GM13976 (cell line): ENCODE measurements at places on chromosomes 3 and 15.

- no peak for DNase-seq
These were observed 309.4 kb downstream of the PLCL2 start for GRCh38 chr3:17194116-17194515.

DNA sequence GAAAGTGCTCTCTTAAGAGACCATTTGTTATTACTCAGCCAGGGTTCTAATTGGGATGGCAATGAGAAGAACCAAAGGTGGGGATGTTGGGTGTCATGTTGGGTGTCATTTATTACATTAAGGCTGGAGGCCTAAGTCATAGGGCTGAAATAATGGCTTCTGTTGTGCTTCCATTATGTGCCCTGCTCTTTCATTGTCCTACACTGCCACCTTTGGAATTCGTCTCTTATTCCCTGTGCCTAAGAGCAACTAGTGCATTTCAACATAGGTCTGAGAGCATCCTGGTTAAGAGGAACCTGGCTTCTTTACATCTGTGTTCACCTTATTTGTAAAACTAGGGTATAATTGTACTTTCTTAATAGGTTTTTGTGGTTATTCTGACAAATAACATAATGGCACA is 32.2 kb downstream of the RIOX2 start:
- no peak for DNase-seq

- DNase-seq: no peak
These were observed 15.1 kb downstream of the PDZRN3 start for GRCh38 chr3:73609655-73610054.

- no peak for DNase-seq
These were observed 192.4 kb downstream of the ABHD5 start for GRCh38 chr3:43882976-43883680.

DNA sequence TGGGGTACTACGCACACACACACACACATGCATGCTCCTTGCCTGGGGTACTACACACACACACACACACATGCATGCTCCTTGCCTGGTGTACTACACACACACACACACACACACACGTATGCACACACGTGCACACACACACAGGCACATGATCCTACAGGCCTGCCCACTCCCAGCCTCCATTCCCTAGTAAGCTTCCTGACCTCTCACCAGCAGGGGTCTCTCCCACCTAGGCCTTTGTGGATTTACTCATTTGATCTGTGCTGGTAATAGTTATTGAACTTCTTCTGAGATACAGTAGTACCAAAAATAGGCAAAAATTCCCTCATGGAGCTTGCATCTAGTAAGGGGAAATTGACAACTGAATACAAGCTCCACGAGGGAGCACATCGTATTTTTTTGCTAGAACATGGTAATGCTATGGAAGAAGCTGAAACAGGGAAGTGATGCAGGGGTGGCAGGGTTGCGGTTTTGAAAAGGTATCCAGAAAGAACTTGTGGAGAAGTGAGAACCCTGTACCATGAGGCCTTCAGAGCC is 19.1 kb downstream of the TTC21A start:
- no peak for DNase-seq

- no peak for DNase-seq
These were observed 81.7 kb upstream of the NPHP3 start for GRCh38 chr3:132803889-132804288.

DNA sequence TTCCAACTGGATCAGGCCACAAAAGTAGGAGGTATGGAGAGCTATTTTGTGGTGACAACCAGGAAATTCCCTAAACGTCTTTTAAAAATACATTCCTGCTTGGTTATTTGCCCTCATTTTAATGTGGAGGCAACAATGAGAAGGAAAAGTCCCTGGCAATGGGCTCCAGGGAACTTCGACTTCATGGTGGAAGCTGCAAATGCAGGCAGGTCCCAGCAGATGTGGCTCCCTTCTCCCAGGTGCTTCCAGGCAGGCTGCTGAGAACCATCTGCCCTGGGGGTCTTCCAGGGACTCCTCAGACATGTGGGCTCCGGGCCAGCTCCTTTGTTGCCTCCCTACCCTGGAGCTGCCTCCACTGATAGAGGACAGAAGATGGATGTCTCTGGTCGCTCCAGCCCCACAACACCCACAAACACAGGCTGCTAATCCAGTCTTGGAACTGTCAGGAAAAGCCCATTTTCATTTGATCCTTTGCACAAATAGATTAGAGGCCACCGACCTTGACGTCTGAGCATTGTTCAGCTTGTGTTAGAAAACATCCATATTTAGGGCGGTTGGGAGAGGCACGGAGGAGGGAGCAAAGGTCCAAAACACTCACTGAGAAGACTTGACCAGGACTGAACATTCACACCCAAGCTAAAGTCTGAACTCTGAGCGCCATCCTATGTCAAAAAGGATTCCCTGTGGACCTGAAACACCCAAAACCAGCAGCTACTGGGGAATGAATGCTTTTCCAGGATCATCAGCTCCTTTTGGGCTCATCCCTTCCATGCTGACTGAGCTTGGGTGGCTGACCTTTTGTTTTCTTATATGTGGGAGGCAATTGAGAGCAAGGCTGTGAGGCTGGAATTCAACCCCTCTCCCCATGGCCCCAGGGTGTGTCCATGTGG is 30.2 kb upstream of the SLCO2A1 start:
- no peak for DNase-seq

DNA sequence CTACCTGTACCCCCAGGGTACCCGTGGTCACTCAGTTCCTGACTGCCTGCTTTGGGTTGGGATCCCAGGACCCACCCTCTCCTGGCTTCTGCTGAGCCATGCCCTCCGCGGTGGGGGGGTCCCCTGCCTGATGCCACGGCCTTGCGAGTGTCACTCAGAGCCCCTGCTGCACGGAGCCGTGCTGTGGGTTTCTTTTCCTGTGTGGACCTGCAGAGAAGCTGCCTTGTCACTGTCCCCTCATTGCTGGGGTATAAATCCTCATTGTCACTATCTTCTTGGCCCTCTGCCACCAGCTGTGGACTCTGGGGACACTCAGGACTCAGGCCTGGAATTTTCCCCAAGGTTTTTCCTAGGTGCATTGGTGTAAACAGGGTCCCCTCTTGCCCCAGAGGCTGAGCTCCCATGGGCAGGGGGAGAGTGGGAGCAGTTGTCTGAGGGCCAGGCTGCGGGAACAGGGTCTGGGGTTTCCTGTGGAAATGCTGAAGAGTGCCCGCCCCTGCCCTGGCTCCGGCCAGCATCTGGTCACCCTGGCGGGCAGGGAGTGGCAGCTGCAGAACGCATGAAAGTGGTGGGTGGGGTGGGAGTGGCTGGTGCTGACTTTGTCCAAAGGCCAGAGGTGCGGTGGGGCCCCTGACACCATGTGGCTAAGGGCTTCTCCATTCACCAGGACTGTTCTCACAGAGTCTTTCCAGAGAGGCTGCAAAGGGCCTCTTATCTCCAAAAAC is 191.7 kb downstream of the GOLGA6L6 start:
- DNase-seq: peak; percentile 58

DNA sequence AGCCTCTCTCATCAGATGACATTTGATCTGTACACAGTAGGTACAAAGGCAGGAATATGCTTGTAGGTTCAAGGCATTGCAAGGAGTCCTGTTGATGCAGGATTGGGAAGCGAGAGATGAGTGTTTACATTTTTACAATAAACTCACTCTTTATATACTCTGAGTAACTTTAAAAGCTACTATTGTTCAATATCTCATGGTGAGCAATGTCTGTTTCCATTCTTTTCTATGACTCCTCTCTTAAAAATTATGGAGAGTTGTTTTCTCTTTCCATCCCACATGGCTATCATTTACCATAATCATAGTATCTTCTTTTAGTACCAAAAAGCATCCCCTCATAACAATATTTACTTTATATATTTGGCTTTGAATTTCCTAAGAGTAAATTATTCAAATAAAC is 314.0 kb upstream of the CDIN1 start:
- no peak for DNase-seq

DNA sequence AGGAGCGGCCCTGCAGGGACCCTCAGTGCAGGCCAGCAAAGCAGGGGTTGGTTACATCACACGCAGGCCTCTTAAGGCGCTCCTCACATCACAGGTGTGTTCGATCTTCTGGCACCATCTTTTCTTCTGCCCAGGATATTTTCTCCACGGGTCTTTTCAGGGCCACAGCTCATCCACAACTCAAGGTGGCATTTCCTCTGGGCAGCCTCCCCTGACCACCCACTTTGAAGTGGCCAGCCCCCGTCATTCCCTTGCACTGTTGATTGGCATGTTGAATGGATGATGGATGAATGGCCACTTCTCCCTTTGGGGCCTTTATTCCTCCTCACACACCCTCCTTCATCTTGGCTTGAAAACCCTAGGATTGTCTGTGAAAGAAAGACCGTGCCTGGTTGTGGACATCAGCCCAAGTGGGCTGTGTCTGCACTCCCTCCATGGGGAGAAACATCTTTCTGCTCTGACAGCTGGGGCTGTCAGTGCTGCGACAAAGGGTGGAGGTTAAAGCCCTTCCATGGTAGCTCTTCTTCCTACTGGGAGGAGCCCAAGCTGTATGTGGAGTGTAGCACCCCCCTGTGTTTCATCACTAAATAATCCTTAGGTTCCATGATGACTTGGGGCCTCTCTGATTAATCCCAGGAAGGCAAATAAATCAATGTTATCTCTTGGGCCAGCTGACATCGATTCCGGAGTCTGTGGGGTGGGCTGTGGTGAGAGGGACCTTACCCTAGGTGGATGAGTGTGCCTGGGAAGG is 102.5 kb downstream of the EPHB1 start:
- no peak for DNase-seq

DNA sequence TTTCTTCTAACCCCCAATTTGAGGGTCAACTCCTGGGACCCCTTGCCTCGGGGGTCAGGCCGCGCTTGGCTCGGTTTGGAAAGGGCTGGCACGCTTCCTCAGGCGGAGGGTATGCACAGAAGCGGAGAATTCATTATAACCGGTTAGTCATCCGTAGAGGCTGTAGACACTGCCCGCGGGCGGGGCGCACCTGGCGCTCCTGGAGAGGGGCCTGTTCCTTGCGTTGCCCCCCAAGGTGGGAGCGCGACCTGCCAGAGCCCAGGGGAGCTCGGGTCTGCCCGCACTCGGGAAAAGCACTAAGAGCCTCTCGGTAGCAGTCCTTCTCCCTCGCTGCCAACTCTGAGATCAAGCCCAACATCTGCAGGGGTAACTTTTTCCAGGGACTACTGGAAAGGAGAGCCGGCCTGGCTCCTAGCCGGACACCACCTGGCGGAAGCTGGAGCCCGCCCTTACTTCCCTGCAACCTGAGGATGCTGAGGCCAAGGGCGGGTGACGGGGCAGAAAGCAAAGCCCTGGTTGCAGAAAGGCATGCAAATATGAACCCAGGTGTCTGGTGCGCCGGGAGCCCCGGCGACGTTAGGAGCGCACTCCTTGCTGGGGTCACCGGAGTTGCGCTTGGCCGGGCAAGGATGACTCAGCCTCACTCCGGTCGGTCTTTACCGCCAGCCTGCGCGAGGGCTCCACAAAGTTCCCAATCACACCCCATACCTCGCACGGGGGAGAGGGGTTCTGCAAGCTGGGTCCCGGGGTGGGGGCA is 1.5 kb upstream of the CACNA2D3 start:
- peak; percentile 55 for DNase-seq

DNA sequence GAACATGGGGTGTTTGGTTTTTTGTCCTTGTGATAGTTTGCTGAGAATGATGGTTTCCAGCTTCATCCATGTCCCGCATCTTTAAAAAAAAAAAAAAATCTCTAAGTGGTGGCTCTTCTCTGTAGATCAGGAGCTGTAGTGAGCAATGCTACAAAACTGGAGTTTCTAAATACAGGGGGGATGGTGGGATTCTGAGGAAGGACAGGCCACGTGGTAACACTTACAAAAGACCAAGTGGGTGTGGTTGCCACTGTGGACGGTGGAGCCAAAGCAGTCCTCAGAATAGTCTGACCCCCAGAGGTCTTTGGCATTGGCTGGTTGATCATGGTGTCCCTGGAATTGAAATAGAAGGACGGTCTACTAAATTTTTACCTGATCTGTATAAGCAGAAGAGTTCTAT is 7.7 kb downstream of the CCRL2 start:
- DNase-seq: no peak

- no peak for DNase-seq
These were observed 76.4 kb downstream of the UBR1 start for GRCh38 chr15:43029476-43029875.

DNA sequence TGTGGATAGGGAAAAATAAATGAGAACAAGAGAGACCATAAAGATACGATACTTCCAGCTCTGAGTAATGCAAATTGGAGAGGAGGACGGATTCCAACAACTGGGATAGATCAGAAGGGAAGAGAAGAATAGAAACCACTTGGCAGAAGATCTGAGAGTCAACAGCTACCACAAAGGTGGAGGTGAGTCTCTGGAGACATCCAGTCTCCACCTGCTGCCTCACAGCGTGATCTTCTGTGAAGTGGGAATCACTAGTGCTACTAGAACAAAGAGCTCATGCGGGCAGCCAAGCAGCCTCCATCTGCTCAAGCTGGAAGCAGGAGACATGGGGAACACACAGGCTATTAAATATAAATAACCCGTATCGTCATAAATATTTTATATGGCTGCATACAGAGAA is 558.5 kb upstream of the CFAP20DC start:
- no peak for DNase-seq

- DNase-seq: no peak
These were observed 68.1 kb upstream of the TLE3 start for GRCh38 chr15:70165716-70166284.

- DNase-seq: no peak
These were observed 116.9 kb upstream of the EIF1B start for GRCh38 chr3:40192628-40193027.

- DNase-seq: no peak
These were observed 10.8 kb downstream of the ASB14 start for GRCh38 chr3:57281715-57282114.

DNA sequence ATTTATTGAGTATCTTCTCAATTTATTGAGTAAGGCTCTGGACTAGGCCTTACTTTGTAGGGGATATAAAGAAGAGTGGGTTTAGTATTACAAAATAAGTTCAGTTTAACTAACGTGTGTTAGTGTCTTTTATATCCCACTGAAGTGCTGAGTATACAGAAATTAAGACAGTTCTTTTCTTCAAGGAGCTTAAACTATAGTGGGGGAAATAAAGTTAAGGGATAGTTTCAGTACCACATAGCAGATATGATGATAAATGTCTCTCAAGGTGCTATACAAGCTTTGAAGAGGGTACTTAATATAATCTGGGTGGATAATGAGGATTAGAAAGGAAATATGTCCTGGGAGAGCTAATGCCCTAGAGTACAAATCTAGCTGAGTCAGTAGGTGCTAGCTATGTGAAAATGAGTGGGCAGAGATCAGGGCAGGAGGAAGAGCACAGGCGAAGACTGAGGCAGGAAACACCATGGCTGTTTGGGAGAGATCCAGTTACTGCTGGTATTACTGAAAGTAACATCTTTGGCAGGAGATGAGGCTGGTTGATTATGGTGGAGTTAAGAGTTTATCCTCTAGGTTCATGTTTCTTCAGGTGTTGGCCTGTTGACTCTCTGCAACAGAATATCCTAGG is 46.0 kb downstream of the TEX9 start:
- no peak for DNase-seq
